GM12878 (cell line): ENCODE measurements at places on chromosomes 12 and 14.
A peak's percentile ranks its signal among the peaks of the same experiment; 100 is the strongest.

- no peak for DNase-seq
These were observed 158.4 kb downstream of the CHST11 start for GRCh38 chr12:104615048-104615561.

GRCh38 chr14:75132382-75133086 is 5.7 kb upstream of the NEK9 start:
- peak; percentile 66 for DNase-seq

- no peak for DNase-seq
These were observed 52.9 kb downstream of the TECPR2 start for GRCh38 chr14:102415671-102416070.

GRCh38 chr14:34137001-34137745 is 186.3 kb upstream of the EGLN3 start:
- no peak for DNase-seq

- DNase-seq: peak; percentile 59
These were observed 71.7 kb upstream of the RAP1B start for GRCh38 chr12:68538726-68539614.

- DNase-seq: no peak
These were observed 362.2 kb upstream of the DDHD1 start for GRCh38 chr14:53515276-53515675.

DNA sequence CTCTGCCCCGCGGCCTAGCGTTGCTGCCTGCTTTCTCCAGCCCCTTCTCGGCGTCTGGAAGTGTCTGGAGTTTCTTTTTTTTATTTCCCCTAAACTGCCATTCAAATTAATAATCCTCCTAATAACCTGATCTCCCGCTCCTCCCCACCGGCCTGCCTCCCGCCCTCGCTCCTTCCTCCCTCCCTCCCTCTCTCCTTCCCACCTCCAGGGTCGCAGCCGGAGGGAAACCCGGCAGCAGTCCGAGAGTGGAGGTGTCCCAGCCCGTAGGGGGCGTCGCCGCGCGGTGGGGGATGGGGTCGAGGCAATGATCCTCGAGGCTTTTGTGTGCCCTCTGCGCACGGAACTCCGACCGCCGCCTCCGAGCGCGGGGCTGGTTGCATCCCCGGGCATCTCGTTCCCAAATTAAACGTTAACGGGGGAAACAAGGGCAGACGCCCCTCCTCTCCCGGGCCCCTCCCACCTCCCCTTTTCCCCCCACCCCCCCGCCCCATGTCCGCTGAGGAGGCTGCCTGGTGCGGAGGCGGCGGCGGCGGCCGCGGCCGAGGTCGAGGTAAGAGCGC is 1.0 kb upstream of the SOCS2 start:
- DNase-seq: no peak

DNA sequence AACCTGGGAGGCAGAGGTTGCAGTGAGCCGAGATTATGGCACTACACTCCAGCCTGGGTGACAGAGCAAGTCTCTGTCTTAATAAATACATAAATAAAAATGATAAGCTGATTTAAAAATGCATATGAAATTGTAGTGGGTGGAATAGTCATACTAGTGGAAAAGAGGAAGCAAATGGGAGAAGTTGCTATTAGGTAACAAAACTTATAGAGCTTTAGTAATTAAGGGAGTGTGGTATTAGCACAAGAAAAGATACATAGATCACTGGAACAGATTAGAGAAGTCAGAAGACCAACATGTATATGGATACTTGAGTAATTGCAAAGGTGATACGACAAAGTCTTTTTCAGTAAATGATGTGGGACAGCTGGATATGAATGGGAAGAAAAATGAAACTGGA is 26.5 kb downstream of the TECPR2 start:
- no peak for DNase-seq

GRCh38 chr12:57551637-57552305 is 1.9 kb downstream of the KIF5A start:
- no peak for DNase-seq

DNA sequence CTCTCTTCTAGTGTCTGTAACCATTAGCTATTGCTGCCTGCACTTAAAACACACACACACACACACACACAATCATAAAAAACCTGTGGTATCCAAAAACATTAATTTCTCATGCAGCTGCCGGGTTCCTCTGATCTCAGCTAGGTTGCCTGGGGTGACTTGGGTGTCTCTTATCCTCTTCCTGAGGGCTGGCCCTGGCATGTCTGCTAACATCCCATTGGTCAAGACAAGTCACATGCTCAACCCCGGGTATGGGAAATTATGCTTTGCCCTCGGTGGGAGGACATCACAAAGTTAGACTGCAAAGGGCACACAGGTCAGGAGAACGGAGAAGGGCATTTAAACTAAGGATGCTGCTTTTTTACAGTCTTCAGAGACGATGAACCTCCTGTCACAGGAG is 55.7 kb downstream of the TRPV4 start:
- peak; percentile 42 for DNase-seq

GRCh38 chr14:95190857-95191256 is 33.5 kb upstream of the DICER1 start:
- DNase-seq: no peak

DNA sequence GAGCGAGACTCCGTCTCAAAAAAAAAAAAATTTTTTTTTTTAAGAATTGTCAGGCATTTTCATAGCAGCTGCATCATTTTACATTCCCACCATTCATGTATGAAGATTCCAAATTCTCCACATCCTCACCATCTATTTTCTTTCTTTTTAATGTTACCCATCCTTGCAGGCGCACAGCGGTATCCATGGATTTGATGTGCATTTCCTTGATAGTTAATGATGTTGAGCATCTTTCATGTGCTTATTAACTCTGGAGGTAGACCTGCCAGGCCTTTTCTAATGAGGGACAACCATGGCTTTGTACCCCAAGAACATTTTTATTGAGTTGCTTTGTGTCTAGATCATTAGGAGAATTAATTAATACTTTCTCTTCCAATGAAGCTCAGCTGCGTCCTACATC is 1.6 kb upstream of the RNF34 start:
- DNase-seq: no peak

DNA sequence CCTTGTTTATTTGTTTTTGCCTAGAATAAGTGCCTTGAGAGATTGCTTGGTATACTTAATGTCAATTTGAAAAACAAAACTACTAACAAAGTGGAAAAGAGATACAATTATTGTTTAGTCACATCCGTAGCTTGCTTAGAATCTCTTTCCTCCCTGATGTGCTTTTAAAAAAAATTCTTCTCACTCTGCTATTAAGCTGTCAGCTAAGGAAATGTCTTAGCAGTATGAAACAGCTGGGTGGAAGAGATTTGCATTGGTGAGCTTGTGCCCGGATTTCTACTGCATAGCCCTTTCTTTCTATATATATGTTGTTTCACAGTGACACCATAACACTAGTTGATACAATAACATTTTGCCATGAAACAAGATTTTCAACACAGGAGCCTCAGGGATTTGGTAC is 229.4 kb upstream of the RGS6 start:
- no peak for DNase-seq
